ENCODE measurements at places on chromosomes 3 and 15. TPM values are rescaled to one million over a fixed set of nuclear protein-coding genes. Genes with fewer than 3 reads are reported as not detected.

GRCh38 chr15:67105065-67105951 is 39.9 kb downstream of the SMAD3 start:
- DNase-seq = no peak

SEMA3G gene
- total RNA-seq = 30.5 TPM

- no peak for DNase-seq
Measured at GRCh38 chr3:11928381-11928780, 75.8 kb upstream of the SYN2 start.

RHCG gene
- total RNA-seq = not detected

- DNase-seq = no peak
Measured at GRCh38 chr3:169694117-169694516, 30.6 kb upstream of the MECOM start.

GRCh38 chr3:57089043-57089442 is 28.6 kb downstream of the SPATA12 start:
- no peak for DNase-seq

- DNase-seq = no peak
Measured at GRCh38 chr15:58444658-58445332, 13.0 kb downstream of the LIPC start.

All from left lung (tissue), 14 donors.